Fibroblast of mammary gland (primary cell): ENCODE measurements at places on chromosomes 7 and 10.

DNA sequence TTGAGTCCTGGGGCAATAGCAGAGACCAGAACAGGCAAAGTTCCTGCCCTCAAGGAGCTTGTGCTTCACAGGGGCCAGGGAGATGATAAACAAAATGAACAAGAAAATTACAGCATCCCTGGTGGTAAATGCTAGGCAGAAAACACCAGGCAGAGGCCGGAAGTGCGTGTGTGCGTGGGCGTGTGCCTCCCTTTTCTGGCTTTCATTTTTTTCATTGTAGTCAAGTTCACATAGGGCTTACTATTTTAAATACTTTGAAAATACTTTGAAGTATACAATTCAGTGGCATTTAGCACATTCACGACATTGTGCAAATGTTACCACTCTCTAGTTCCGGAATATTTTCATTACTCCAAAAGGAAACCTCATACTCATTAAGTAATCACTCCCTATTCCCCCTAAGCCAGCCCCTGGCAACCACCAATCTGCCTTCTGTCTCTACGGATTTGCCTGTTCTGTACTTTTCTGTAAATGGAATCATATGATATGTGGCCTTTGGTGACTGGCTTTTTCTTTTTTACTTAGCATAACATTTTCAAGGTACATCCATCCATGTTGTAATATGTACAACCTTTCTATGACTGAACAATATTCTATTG lies 88.1 kb upstream of the PDCD4 start:
- peak; percentile 53 for DNase-seq

- peak; percentile 31 for DNase-seq
Observed at GRCh38 chr10:118139321-118139720, 92.6 kb upstream of the RAB11FIP2 start.

DNA sequence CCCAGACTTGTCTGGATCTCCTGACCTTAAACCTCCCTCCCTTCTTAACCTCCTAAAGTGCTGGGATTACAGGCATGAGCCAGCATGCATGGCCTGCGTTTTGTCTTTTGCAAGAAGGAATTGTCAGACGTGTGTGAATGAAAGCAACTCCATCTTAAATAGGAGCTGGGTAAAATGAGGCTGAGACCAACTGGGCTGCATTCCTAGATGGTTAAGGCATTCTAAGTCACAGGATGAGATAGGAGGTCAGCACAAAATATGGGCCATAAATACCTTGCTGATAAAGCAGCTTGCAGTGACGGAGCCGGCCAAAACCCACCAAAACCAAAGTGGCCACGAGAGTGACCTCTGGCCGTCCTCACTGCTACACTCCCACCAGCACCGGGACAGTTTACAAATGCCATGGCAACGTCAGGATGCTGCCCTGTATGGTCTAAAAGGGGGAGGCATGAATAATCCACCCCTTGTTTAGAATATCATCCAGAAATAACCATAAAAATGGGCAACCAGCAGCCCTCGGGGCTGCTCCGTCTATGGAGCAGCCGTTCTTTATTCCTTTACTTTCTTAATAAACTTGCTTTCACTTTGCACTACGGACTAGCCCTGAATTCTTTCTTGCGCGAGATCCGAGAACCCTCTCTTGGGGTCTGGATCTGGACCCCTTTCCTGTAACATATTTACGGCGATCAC lies 41.2 kb upstream of the SDK1 start:
- peak; percentile 38 for DNase-seq

DNA sequence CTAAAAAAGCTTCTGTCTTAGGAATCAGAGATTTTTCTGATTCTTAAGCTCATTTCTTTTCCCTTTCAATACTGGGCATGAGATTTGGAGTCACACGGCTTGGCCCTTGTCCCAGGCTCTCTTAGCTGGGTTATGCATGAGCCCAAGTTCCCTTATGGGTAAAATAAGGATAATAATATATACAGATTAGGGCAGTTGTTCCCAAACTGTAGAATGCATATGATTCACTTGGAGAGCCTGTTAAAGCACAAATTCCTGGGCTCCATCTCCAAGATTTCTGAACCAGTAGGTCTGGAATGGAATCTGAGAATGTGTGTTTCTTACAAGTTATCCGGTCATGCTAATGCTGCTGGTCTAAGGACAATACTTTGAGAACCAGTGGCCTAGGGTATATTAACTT lies 154.0 kb downstream of the REEP3 start:
- peak; percentile 44 for DNase-seq
